ENCODE measurements at places on chromosomes 3 and 15.

DNA sequence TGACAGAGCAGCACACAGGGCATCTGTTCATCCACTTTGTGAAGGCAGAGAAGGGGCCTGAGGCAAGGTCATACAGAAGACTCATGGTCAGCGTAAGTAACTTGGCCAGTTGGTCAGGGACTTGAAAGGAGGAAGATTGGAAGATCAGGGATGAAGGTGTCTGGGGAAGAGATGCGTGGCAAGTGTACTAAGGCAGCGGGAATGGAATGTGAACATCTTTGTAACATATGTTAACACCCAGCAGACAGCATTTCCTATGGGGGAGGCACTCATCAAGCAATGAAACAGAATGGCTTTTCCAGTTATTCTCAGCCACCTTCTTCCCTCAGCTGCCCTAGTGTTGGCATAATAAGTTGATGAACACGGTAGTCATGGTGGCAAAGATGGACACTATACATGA is 7.8 kb upstream of the RFC4 start:
- no peak for DNase-seq

GRCh38 chr15:22735781-22736180 is 50.7 kb upstream of the NIPA1 start:
- DNase-seq: no peak

GRCh38 chr3:138307899-138308298 is 21.8 kb downstream of the NME9 start:
- no peak for DNase-seq

GRCh38 chr3:10517627-10518026 is 12.2 kb upstream of the ATP2B2 start:
- DNase-seq: no peak

GRCh38 chr3:177236704-177237103 is 39.4 kb upstream of the TBL1XR1 start:
- DNase-seq: no peak

DNA sequence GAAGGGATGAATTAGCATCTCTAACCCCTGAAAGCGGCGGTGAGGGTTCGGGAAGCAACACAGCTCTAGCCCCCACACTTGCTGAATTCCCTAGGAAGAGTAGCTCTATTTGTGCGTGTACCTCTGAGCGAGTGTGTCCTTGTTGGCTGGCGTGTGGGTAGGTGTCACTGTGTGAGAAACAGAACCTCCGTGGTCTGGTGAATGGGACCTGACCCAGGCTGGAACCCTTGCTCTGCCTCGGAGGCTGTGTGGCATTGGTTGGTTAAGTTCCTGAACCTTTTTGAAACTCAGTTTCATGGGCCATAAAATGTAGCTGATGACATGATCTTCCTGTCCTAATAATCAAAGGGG is 414 bp upstream of the TMEM115 start:
- DNase-seq: no peak

All from Calu3 (cell line).